ENCODE measurements at places on chromosomes 4 and X.

GRCh38 chrX:71111921-71112431 lies 599 bp upstream of the IL2RG start:
- DNase-seq: no peak

- DNase-seq: no peak
These were observed 56.2 kb downstream of the COX7B2 start for GRCh38 chr4:46852800-46853199.

DNA sequence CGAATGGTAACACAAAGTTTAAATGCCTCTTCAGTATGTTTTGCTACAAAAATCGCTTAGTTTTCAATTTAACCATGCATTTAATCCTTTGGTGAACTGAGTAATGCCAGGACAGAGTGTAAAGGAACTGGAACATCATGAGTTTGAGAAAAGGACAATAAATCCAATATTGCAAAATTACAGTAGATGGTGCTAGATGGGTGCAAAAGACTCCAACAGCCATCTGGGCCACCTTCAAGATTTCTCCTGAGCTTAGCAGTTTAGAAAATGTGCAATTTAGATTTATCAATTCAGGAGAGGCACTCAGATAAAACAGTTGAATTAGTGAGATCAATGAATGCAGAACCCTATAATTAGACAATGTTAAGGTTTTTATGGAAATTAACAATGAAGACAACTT lies 33.2 kb upstream of the MID1IP1 start:
- no peak for DNase-seq

DNA sequence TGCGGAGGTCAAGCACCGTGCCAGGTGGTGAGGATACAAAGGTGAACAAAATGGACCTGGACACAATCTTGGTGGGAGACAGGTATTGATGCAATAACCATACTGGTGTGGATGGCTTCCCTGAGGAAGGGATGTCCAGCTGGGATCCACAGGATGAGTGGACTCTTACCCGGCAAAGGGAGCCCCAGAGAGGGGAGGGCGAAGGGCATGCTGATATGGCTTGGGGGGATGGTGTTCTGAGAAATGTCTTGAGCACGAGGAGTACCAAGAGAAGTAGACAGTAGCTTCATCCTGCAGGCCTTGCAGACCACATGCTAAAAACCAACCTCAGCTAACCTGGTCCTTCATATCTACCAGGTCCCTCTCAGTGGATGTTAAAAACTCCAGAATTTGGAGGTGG lies 220.8 kb downstream of the NWD2 start:
- no peak for DNase-seq

GRCh38 chrX:40360557-40360956 lies 220.2 kb upstream of the ATP6AP2 start:
- DNase-seq: no peak

DNA sequence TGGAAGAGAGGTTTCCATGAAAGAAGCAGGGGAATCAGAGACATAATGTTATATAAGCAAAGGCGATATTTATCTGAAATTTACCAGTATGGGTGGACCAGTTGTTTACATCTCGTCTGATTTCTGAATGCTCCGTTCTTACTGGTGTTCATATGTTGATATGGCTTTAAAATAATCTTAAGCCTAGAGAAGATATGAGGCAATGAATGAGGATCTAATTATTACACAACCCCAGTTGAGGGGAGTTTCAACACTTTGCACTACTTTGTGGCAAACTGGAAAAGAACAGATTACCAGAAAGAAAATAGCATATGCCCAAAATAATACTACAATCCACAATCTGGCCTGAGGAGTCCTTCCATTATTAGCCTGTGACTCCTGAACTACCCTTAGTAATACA lies 263.3 kb upstream of the MAGEB2 start:
- DNase-seq: no peak

DNA sequence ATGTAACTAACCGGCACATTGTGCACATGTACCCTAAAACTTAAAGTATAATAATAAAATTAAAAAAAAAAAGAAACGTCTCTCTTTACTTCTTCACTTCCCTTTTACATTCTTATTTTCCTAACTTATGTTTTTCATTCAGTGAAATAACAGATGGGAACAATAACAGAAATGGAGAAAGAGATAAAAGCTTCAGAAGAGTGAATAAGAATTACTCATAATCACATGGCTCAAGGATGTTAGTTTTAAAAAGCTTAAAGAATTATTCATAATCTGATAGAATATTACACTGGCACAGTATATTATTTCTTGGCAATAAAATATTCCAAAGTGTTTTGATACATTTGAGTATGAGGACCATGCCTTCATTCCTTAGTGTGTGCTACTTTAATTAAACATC lies 175.6 kb downstream of the COL25A1 start:
- DNase-seq: no peak

- no peak for DNase-seq
These were observed 172.0 kb upstream of the NOCT start for GRCh38 chr4:138843616-138844015.

- no peak for DNase-seq
These were observed 205.0 kb upstream of the TET2 start for GRCh38 chr4:104941661-104942062.

DNA sequence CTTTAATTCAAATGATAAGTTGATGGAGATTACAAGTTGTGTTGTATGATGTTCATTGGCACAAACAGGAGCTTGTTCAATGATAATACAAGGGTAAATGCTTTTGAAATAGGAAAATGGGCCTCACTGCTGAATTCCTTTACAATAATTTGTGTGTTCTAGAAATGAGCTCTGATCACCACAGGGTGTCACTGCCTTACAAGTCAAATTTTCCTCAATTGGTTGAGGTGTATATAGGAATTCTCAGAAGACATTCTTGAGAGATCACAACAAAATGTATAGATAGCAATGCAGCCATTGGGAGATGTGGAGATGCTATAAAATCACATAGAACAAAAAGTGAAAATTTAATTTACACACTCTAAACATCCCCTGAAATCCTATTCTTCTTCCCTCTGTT lies 49.6 kb downstream of the KLF8 start:
- DNase-seq: no peak

GRCh38 chrX:107742700-107743191 lies 32.8 kb downstream of the TSC22D3 start:
- DNase-seq: no peak

GRCh38 chr4:110970642-110971041 lies 347.8 kb upstream of the PITX2 start:
- no peak for DNase-seq

DNA sequence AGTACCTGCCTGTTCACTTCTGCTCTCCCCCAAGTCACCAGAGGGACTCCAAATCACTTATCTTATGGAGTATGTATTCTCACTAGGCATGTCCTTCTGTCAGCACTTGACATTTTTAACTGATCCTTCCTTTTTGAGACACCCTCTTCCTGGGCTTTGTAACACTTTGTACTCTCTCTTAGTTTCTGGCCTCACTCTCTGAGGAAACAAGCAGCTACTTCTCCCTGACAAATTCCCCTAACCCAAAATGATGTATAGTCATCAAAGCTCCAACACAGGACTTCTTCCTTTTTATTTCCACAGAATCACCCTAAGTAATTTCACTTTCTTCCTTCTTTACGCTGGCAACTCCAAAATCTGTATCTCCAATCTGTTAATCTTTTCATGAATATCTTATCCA lies 101.8 kb downstream of the ARAP2 start:
- no peak for DNase-seq

GRCh38 chr4:11635342-11635741 lies 206.6 kb upstream of the HS3ST1 start:
- no peak for DNase-seq

- no peak for DNase-seq
These were observed 14.4 kb downstream of the ATRX start for GRCh38 chrX:77771601-77772000.

- DNase-seq: no peak
These were observed 192.2 kb downstream of the ADGRA3 start for GRCh38 chr4:22323691-22324090.

DNA sequence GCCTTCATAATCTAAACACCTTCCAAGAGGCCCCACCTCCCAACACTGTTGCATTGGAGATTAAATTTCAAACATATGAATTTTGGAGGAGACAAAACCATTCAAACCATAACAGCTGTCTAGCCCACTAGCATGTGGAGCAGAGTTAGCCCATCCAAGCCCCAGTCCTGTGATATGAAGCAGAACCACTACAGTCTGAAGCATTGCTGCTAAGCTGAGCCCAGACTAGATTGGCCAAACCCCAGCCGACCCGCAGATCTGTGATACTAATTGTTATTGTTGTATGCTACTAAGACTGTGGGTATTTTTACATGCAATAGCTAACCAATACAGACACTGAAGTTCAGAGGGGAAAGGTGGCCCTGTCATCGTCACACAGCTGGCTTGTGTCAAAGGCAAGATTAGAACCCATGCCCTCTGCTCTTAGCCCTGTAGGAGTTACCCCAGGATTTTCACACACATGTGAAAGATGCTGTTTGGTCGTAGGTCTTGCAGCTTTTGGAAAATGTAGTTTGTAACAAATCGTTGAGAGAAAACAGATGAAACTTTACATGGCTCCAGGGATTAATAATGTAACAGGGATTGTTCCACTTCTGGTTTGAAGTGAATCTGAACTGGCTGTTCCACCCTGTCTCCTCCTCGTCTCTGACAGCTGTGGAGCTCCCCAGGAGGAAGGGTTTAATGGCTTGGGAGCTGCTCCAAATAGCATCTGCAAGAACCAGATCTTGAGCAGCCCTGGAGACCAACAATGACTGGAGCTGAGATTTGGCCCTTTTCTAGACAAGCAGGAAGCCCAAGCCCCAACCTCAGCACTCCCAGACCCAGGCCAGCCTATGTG lies 517.5 kb downstream of the MID1IP1 start:
- DNase-seq: no peak

DNA sequence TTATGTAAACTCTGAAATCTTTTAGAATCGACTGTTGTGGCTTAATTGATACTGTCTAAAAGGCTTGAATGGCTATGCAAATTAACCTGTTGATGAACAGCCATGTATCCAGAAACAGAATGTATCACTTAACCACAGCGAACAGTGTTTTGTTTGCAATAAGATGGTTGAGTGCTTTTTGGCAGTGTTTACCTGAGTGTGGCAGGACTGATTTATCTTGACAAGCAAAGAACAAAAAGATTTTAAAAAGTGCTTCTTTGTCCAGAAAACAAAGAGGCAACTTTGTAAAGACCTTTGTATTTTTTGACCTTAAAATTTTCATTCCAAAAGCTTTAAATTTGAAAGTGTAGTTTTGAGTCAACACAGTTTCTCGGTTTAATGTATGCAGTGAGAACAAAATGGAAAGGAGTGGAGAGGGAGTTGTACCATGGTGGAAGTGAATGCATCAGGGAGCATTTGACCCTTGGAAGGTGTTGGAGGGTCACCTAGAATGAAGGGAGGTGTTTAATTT lies 18.0 kb downstream of the ARHGAP10 start:
- no peak for DNase-seq

GRCh38 chrX:110310896-110311295 lies 7.0 kb downstream of the AMMECR1 start:
- DNase-seq: no peak

DNA sequence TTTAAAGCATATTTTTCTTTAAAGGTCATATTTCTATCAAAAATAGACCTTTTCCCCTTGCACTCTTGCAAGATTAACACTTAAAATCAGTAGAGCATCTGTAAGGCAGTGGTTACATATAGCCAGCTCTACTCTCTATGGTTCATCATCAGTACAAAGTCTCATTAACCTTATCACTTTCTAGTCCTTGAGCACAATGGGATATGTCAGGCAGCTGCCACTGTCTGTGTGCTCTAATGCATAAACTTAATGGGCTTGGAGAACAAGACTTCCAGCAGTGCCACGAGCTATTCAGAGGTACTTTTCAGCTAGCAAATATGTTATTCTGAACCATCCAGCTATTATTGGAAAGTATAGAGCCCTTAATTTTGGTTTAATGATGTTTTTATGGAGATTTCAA lies 393.7 kb downstream of the GASK1B start:
- no peak for DNase-seq

- DNase-seq: no peak
These were observed 607.2 kb upstream of the NDST4 start for GRCh38 chr4:115720611-115721010.

GRCh38 chr4:92455951-92456350 lies 152.2 kb downstream of the GRID2 start:
- DNase-seq: no peak

DNA sequence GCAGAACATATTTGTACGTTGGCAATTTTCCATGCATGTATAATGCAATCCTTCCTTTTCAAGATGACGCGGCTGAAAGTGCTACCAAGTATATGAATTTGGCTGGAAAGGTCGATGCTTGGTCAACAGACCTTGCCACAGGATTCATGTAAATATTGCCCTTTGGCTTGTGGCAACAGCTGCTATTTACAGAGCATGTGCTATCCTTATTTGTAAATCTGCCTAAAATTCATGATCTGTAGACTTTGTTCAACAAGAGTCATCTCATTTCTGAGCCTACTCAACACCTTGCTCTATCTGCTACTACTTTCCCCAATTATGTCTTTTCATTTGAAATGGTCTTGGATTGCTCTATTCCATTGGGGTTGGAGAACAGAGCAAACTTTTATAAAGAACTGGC lies 1.9 kb upstream of the SMARCA1 start:
- no peak for DNase-seq

DNA sequence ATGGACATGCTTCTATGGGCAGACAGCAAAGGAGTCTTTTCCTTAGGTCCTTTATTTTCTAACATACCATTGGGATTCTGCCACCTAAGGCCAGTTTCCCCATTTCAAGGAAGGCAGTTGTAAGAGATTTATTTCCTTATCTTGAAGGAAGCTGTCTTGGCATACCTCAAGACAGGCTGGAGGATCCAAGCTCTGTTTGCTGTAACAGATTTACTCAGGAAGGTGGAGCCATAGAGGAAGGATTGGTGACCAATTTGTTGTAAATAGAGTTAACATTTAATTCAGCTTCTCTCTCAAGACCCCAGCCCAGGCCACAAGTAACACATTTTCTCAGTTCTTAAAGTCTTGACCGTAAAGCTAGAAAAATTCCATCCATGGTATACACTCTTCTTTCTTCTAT lies 131.6 kb upstream of the TENM3 start:
- DNase-seq: no peak

DNA sequence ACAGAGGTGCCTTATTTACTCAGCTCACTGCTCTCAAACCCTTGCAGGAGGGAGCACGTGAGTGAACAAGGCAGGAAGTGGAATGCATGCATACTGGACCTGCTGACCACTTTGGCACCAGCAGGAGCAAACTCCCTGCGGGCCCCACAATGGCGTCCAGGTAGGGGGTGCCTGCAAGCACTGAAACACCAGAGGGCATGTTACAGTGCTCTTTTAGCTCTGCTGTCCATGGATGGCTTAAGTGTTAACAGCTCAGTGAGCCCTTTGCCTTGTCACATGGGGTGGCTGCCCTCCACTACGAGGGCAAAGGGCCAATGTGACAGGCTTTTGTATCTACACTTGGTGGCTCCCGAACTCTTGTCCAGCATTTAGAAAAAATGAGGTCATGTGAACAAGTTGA lies 199.5 kb upstream of the UGT8 start:
- DNase-seq: no peak

GRCh38 chr4:106126062-106126461 lies 189.9 kb downstream of the TBCK start:
- no peak for DNase-seq
